ENCODE measurements at places on chromosomes 3 and 15.

DNA sequence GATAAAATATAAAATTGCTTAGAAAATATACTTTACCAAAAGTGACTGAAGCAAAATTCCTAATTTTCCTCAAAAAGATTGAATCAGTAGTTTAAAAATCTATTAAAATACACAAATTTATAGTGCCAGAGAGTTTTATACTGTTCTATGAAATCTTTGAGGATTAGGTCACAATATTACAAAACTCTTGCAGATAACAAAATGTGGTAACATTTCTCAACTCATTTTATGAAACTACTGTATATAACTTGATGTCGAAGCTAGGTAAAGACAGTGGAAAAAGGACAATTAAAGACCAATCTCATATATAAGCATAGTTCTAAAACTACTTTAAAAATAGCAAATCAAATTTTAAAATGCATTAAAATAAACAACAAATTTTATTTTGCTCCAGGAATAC lies 15.9 kb downstream of the VEPH1 start:
- DNase-seq = no peak

DNA sequence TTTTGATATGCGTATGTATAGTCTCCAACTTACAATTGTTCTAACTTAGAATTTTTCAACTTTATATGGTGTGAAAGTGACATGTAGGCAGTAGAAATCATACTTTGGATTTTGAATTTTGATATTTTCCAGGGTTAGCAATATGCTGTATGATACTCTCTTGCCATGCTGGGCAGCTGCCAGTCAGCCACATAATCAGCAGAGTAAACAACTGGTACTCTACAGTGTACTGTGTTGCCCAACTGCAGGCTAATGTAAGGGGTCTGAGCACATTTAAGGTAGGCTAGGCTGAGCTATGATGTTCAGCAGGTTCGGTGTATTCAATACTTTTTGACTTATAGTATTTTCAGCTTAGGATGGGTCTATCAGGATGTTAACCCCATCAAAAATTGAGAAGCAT lies 52.0 kb upstream of the RYK start:
- DNase-seq = no peak

DNA sequence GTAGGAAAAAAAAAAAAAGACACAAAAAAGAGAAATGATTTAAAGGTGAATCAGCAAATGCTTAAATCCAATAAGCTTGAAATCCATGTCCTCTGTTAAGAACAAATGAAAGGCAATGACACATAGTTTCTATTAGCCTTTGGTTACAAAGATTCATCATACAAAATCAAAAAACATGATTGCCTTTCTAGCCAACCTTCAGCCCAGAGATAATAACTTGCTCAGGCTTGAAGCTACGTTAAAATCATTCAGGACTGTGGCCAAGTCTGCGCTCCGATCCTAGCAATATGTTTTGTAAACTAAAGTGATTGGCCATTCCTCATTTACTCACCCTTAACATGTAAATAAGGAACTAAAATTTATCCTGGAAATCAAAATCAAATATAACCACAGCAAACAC lies 556.7 kb downstream of the FGF12 start:
- DNase-seq = no peak

GRCh38 chr3:29026286-29026685 lies 254.6 kb upstream of the RBMS3 start:
- DNase-seq = no peak

GRCh38 chr3:119893769-119894168 lies 111.9 kb downstream of the NR1I2 start:
- DNase-seq = no peak

DNA sequence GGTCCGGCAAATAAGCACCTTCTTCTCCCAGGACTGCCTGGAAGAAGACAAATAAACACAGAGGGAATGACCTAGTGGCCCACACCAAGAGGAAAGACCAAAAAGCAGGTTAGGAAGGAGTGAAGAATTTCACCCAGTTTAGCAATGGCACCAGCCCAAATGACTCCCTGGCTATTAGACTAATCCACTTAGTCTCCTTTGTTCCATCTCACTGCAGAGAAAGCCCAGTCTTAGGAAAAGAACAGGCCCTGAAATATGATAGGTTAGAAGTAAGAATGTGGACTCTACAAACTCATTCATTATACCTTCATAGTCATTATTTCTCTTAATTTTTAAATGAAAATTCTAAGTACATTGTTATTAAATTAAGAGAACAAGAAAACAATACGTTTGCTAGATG lies 23.2 kb downstream of the SERPINI2 start:
- no peak for DNase-seq

- DNase-seq = no peak
These were observed 37.6 kb downstream of the PTPN23 start for GRCh38 chr3:47418167-47419082.

- peak; percentile 80 for DNase-seq
These were observed 9.7 kb downstream of the PLA2G4D start for GRCh38 chr15:42084465-42085235.

GRCh38 chr3:13661121-13661520 lies 112.2 kb downstream of the FBLN2 start:
- no peak for DNase-seq

DNA sequence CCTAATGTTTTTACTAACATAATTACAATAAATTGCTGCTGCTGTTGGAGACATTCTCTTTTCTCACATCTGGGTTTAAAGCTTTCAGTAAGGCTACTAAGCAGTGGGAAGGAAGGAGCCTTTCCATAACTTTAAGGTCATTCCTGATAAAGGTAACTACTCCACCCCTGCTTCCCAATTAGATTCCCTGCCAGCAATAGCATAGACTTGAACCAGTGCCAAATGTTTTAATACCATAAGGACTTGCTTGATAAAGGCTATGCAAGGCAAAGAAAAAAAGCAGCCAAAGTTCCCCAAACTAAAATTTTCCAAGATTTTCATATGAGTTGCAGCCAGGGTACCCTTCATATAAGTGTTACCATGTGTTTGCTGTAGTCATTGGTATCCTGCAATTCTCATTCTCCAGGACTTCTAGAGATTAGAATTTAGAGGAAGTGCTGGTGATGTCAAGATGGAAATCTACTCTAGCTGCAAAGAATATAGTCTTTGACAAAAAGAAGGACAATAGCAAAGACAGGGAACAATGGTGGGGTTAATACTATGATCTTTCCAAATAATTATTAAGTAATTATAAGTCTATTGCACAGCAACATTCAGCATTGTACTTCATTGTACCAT lies 106.1 kb downstream of the FILIP1L start:
- DNase-seq = no peak

DNA sequence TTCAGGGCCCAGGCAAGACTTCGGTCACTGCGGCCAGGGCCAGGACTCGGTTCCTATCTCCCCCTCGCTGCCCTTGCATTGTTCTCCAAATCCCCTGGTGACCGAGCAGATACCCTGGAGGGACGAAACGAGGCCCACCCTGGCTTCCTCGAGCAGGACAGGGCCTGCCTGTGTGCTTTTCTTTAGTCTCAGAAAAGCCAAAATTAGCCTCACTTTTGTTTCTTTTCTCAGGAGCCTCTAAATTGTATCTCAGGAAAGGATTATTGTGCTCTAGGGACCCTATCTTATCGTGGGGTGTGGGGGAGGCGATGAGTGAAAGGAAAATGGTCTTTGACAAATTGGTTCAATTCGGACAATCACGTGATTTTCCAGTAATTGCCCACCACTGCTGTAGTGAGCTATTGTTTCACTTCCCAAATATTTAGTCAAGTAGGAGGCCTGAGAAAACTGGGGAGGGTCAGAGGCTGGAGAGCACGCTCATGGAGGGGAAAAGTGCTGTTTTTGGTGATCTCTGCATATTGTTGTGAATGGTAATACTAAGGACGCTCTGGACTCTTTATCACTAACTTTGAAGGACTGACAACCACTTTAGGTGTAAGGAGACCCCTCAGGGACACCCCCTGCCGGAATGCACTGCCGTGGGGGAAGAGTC lies 61.6 kb downstream of the TMEM44 start:
- no peak for DNase-seq

DNA sequence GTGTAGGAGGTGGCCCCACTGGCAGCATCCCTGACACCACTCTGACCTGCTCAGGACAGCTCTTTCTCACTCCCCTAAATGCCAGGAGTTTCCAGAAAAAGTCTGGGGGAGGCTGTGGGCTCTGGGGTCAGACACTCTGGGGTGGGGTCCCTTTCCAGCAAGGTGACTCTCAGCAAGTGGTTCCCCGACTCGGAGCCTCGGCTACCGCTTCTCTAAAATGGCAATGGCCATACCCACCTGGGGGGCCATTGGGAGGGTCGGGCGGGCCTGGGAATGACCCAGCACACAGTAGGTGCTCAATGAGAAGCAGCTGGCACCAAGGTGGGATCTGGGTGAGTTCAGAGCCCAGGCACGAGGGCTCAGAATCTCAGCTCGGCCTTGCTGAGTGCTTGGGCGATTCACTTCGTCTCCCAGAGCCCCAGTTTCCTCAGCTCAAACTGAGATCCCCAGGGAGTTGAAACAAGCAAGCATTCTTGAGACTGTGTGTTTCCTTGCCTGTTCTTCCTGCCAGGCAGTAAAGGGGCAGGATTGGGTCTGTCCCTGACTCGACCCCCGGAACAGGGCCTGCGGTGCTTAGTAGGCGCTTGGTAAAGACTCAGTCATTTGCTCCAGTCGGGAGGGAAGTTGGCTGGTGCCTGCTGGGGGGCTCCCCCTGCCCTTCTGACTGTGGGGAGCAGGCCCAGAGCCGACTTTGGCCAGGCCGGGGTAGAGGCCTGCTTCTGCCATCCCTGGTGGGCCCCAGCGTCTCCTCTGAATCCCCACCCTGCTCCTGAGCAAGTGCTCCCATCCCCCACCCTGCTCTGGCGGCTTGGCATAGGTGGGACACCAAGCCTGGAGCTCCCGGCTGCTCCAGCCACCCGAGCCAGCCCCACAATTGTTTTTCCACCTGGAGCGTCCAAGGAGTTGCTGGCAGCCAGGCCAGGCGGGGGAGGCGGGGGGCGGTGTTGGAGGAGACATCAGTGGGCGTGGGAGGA lies 32.9 kb upstream of the FBLN2 start:
- DNase-seq = no peak

GRCh38 chr3:108011616-108012015 lies 79.2 kb downstream of the CD47 start:
- no peak for DNase-seq

DNA sequence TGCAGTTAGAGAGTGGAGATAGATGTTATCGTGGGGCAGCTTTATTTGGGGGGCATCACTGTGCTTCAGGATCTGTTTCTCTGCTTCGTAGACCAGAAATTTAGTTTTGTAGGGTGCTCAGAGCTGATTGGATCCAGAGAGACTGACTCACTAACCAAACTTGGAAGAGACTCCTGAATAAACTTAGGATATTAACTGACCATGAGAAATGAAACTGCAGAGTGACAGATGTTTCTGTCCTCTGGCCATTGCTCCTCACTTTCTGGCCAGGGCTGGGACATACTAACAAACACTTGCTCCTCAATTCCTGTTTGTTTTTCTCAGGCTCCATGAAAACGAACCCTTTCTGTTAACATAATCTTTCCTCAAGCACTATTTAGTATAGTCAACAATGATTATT lies 4.3 kb downstream of the ZNF592 start:
- DNase-seq = no peak

- DNase-seq = no peak
These were observed 14.9 kb downstream of the ATP13A3 start for GRCh38 chr3:194471863-194472262.

GRCh38 chr3:144148356-144148755 lies 176.7 kb downstream of the DIPK2A start:
- no peak for DNase-seq

DNA sequence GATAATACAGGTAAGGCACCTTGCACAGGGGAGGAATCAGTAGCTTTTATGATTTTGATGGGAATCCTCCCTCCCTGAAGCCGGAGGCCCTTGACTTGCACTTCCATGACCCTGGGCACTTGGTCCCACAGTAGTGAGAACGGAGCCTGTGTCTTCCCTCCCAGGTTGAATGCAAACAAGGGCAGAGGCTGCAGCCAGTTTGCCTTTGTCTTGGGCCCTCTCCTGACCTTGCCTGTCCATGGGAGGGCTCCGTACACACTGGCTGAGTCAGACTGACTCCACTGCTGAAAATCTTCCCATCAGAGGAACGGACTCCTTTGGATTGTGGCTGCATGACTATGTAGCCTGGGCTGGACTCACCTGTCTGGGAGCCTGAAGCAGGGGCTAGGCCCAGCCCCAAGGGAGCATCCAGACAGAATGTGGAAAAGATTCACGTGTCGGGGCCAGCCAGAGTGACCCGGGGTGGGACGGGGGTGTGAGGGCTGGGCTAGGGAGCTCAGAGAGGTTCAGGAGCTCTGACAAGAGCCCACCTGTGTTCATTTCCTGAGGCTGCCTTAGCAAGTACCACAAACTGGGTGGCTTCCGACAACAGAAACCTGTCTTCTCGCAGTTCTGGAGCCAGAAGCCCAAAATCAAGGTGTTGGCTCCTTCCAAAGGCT lies 9.5 kb downstream of the TBC1D21 start:
- DNase-seq = no peak

- DNase-seq = no peak
These were observed 27.1 kb upstream of the MGLL start for GRCh38 chr3:127849368-127849767.
